AG10803 (cell line): ENCODE measurements at places on chromosomes 3 and 15.
A peak's percentile ranks its signal among the peaks of the same experiment; 100 is the strongest.

- no peak for DNase-seq
These were observed 66.5 kb downstream of the TLE3 start for GRCh38 chr15:70031261-70031660.

DNA sequence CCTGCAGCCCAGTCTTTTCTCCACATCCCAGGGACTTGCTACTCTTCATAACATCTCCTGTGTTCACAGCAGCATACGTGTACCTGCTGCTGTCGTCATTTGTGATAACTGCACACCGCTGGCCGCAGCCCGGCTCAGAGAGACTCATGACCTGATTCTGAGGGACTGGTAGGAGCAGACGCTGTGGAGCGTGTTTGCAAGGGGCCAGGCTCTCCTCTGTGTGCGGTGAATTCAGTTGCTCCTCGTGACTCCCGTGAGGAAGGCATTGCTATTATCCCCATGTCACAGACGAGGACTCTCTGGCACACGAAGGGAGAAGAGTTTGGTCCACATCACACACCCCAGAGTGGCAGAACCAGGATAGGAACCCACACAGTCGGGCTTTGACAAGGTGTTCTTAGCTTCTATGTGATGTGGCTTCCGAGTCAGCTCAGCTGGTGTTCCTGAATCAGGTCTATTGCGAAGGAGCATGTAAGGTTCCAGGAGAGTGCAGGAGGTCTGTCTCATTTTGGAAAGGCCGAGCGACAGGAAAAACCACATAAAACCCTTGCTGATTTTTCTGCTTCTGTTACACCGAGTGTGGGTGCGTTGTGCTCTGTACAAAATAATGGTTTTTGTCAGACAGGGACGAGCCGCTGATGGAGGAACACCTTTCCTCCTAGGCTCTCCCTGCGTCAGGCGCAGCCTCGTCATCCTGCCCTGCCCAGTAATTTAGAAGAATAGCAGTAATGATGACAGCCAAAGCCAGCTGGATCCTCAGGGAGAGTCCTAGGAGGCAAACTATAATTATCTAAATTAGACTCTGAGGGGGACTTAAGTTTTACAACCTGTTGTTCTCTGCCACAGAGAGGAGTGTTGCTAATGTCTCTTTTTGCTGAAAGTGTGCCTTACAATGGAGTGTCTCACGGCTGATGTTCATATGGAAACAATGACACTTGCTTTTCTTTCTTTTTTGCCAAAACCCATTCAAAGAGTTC lies 157.5 kb upstream of the RGMA start:
- no peak for DNase-seq

- peak; percentile 73 for DNase-seq
These were observed 26.5 kb upstream of the UTS2B start for GRCh38 chr3:191356631-191357439.

DNA sequence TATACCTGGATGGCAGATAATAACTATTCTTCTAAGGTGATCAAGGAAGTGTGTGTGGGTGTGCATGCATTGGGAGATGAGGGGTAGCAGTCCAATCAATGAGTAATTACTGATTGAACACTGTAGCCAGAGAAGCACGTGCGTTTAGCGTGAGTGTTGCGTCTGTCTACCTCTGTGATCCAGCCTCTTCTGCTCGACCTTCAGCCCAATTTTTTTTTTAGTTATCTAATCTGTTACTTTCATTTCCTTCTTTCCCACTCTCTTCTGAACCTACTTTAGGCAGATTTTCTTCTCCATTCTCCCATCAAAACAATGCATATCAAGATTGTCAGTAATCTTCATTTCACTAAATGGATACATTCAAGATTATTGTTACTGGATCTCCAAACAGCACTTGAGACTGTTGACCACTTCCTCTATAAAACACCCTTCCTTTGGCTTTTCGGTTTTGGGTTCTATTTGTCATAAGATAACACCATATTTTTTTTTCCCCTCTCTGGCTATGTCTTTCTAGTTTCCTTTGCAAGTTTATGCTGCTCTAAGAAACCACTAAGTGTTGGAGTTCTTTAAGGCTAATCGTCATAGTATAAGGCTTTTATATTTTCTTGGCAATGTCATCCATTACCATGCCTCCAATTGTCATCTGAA lies 41.0 kb downstream of the MCTP2 start:
- no peak for DNase-seq

DNA sequence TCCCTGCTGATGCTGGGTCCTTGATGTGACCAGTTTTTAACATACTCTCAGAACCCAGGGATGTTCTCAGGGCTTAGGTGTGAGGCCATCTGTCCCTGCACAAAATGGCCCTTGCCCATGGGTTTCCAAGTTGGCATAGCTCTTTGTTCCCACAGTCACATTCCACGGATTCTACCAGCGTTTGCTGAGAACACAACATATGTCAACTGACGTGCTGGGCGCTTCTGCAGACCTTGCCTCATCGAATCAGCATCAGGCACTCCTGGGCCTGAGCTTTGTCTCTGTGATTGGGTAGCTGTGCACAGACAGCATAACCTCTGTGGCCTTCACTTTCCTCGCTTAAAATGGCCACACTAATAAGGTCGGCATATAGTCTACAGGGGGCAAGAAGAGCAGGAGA lies 69.0 kb downstream of the MGLL start:
- no peak for DNase-seq

- no peak for DNase-seq
These were observed 667 bp downstream of the CEMIP start for GRCh38 chr15:80779658-80780415.

- no peak for DNase-seq
These were observed 374.2 kb upstream of the ICE2 start for GRCh38 chr15:60853109-60853508.

GRCh38 chr15:84844964-84845363 lies 27.8 kb downstream of the ALPK3 start:
- no peak for DNase-seq

GRCh38 chr3:31772272-31772671 lies 208.8 kb downstream of the OSBPL10 start:
- DNase-seq: no peak

DNA sequence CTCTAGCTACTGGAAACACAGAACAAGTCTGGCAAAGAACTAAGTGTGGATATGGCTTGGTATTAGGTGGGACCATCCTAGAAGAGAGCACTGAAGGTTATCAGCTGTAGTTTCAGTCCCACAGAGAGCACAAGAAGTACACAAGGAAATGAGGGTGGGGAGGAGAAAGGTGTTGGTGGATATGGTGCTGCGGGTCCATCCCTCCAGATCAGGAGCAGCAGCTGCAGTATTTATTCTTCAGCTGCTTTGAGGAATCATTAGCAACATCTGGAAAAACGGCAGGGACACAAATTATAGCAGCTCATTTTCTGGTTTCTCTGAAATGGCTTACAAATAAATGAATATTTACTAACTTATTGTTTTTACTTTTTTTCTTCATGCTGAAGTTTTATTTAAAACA lies 29.0 kb downstream of the CD80 start:
- no peak for DNase-seq

DNA sequence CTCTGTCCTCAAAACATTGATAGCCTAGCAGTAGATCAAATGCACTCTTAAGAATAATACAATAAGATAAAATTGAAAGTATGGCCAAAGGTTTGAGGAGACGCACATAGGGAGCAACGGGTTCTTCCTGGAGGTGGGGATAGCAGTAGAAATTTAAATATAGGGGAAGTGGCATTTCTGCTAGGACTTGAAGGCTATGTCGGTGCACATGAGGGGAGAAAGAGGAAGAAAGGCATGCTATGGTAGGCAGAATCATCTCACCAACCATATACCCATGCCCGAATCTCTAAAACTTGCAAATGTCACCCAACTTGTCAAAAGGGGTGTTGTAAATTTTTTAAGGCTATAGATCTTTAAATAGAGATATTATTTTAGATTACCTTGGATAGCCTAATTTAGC lies 735.1 kb upstream of the LMCD1 start:
- DNase-seq: no peak

- DNase-seq: peak; percentile 69
These were observed 504.1 kb upstream of the CDIN1 start for GRCh38 chr15:36075333-36075732.

GRCh38 chr3:162710332-162711112 lies 1213.9 kb downstream of the OTOL1 start:
- no peak for DNase-seq

DNA sequence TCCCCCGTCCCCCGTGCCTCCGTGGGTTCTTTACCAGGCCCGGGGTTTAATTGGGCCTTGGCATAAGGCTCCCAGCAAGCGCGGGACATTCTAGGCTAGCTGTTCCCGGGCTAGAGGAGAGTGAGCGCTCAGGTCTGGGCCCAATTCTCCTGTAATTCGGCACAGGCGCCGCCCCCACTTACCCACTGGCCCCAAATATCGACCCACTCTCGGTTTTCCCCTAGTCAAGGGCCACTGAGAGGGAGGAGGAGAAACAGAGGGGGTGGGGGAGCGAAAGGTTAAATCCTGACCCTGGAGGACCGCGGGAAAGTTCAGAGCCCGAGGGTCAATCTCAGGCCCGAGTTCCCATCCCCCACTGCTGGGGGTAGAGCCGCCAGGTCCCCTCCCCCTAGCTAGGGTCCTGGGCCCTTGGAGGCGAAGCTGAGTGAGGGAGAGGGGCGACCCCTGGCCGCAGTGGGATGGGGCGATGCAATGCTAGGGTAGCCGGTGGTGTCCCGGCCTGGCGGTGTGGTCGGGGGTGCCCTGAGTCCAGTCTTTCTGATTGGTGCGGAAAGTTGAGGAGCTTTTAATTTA lies 8.5 kb upstream of the ONECUT1 start:
- no peak for DNase-seq

GRCh38 chr3:135862361-135862760 lies 103.2 kb upstream of the PPP2R3A start:
- DNase-seq: peak; percentile 77

DNA sequence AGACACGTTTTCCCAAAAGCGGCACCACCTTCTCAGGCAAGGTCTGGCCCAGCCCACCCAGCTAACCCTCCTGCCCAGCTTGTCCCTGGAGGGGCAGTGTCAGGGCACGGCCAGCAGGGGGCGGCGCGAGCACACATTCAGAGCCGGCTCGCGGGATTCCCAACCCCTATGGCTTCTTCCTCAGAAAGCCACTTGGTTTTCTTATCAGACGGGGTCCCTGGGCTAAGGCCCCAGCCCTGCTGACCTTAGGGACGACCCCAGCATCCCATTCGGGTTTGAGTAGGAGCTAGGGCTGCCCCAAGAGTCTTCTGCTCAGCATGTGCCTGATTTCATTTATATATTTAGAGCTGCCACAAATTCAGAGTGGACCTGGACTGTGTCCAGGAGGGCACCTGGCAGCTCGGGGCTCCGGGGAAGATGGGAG lies 14.5 kb downstream of the RLBP1 start:
- DNase-seq: peak; percentile 51

GRCh38 chr3:111617406-111617805 lies 22.3 kb upstream of the ZBED2 start:
- no peak for DNase-seq

DNA sequence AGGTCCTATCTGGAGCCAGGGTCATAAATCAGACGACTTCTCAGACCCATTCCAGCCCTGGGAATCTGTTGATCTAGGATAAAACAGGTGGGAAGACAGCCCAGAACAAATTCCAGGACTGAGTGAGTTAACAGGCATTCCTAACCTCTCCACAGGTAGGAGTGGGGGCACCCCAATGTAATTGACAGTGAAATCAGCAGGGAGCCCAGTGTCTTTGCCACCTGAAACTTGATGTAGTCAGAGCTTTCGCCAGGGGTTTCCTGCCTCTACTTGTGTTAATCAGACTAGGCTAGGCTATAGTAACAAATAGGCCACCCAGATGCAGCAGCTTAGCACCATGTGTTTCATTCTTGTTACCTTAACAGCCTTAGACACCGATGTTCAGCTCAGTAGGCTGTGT lies 2.7 kb upstream of the HEG1 start:
- no peak for DNase-seq

GRCh38 chr3:183527428-183528379 lies 27.8 kb downstream of the KLHL6 start:
- DNase-seq: no peak

- DNase-seq: no peak
These were observed 34.8 kb upstream of the CD47 start for GRCh38 chr3:108125550-108126071.

DNA sequence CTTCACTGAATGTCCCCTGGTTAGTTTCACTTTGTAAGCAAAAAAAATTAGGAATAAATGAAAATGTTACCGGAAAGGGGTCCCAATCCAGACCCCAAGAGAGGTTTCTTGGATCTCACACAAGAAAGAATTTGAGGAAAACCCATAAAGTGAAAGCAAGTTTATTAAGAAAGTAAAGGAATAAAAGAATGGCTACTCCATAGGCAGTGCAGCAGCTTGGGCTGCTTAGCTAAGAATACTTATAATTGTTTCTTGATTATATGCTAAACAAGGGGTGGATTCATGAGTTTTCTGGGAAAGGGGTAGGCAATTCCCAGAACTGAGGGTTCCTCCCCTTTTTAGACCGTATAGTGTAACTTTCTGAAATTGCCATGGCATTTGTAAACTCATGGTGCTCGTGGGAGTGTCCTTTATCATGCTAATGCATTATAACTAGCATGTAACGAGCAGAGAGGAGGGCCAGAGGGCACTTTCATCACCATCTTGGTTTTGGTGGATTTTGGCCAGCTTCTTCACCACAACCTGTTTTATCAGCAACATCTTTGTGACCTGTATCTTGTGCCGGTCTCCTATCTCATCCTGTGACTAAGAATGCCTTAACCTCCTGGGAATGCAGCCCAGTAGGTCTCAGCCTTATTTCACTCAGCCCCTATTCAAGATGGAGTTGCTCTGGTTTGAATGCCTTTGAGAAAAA lies 41.0 kb upstream of the CMSS1 start:
- no peak for DNase-seq

DNA sequence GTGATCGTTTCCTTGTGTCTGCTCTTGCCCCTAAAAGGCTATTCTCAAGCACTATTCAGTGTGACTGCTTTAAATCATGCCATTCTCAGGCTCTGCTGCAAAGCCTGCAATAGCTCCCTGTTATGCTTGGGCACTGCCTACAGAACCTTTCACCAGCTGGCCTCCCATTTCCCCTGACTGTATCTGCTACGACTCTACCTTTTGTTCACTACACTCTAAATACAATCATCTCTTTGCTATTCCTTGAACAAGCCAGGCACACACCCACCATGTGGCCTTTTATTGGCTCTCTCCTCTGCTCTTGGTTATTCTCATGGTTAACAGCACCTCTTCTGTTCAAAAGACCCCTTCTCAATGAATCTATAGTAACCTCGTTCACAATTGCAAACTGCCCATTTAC lies 29.6 kb upstream of the FNDC3B start:
- DNase-seq: no peak

DNA sequence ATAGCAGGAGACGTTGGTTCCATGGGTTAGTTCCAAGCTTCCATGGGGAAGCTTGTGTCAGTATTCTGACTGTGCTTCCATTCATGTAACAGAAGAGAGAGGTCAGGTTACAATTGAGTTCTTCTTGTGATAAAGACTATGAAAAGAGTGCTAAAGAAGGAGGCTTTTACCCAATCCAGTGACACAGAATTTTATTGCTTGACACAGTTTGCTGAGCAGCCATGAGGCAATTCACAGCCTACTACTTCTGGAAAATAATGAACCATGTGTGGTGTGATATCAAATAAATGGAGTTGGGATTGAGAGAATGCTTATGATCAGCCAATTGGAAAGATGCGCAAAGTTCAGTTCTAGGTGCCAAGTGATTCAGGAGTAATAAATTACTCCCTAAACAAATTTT lies 233.4 kb downstream of the LSAMP start:
- no peak for DNase-seq

GRCh38 chr3:31505371-31506048 lies 27.2 kb upstream of the STT3B start:
- no peak for DNase-seq

- no peak for DNase-seq
These were observed 556.0 kb downstream of the ROBO1 start for GRCh38 chr3:79211586-79212359.
